Fibroblast of villous mesenchyme (primary cell): ENCODE measurements at places on chromosomes 3 and 15. TPM values are rescaled to one million over a fixed set of nuclear protein-coding genes. Genes with fewer than 3 reads are reported as not detected.

Gene CYP8B1
- not detected in 2 replicates for total RNA-seq

Gene MED12L
- total RNA-seq, result 0.32 and 1.3 TPM in 2 replicates

Gene SPINK8
- total RNA-seq, result not detected in 2 replicates

Gene EPHA3
- total RNA-seq, result under 0.01 and 0.64 TPM in 2 replicates

Gene CSPG5
- 0.32 and 0.43 TPM in 2 replicates for total RNA-seq

Gene PAQR5
- total RNA-seq, result 0.97 and 1.3 TPM in 2 replicates

Gene CHST14
- total RNA-seq, result 12.9 and 14.2 TPM in 2 replicates

Gene TRA2B
- total RNA-seq, result 150 and 182 TPM in 2 replicates

Gene CCDC33
- 0.86 and 1.9 TPM in 2 replicates for total RNA-seq

Gene LIPC
- 0.86 and 0.97 TPM in 2 replicates for total RNA-seq

Gene SCN11A
- total RNA-seq, result under 0.01 TPM in 2 replicates

DNA sequence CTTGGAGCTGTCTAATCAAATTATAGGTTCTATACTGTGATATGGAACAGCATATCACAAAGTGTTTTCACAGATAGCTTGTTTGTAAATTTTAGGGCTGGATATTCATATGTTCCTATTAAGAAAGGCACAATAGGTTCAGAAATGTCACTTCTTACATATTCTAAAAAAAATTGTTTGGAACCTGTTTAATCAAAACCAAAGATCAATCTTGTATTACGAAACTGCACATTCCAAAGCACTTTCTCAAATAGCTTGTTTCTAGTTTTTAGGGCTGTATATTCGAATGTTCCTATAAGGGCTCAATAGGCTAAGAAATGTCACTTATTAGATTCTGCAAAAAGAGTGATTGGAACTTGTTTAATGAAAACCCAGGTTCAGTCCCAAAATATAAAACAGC is 67.4 kb upstream of the OSBPL11 start:
- no peak for DNase-seq

DNA sequence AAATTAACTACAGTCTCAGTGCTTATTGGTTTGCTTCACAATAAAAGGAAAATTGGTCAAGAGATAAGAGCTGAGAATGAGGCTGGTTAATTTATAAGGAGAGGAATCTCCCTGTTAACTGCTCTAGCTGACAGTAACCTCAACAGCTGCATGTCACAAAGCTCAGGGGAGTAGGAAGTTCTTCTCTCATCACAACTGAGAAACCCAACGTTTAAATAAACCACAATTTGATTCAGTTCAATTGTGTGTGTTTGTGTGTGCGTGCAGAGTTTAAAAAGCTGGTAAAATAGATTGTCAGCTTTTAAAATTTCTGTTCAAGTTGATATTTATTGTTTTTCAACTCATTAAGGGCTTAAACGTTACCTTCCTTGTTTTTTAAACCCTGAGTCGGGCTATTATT is 3.5 kb upstream of the TGFBR2 start:
- no peak for DNase-seq

GRCh38 chr3:24829011-24829581 is 334.4 kb upstream of the THRB start:
- DNase-seq, result no peak

DNA sequence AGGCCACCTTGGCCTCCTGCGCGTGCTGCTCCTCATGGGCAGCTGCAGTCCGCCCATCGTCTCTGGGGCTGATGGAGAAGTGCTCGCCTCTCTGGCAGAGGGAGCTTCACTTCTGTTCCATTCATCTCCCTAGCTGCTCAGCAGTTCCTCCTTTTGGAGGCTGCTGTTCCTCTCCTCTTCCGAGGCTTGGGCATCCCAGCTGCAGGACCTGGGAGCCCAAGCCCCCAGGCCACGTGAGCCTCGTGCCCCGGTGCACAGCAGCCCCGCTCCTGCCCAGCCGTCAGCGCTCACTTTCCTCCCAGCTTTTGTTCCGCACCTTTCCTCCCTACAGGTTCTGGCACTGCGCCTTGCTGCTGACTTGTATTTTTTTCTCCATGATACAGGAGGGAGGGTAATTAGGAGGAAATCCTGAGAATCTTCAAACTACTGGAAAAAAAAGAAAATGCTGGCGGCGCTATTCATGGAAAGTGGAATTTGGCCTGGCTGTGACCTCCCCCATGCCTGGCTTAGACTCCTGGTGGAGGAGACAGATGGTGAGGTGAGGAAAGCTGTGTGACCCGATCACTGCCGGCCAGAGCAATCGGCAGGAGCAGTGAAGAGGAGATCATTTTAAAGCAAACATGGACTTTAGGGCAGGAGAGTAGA is 210.1 kb downstream of the CHST2 start:
- peak; percentile 42 for DNase-seq

- peak; percentile 50 for DNase-seq
These were observed 31.5 kb upstream of the IMPG2 start for GRCh38 chr3:101351829-101352228.

- no peak for DNase-seq
These were observed 15.3 kb upstream of the PLCL2 start for GRCh38 chr3:16869261-16870005.

DNA sequence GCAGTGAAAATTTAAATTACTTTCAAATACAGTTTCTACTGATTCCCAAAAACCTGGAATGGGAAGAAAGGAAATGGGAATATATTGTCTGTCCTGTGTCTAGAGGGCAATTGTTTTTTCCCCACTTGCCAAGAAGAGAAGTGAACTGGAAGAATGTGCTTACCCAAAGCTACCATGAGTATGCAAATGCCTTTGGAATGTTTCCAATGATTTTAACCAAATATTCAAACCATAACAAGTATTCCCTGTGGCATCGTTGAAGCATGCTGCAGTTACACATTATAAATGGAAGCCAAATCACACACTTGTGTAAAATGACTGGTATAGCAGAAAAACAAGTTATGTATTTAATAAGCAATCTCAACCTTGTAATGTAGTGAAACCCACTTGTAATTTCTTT is 368.2 kb downstream of the GBE1 start:
- DNase-seq, result no peak

GRCh38 chr3:31165399-31165860 is 271.0 kb upstream of the GADL1 start:
- DNase-seq, result no peak

GRCh38 chr15:85151145-85151544 is 169.5 kb downstream of the PDE8A start:
- no peak for DNase-seq

- no peak for DNase-seq
These were observed 149.6 kb downstream of the RORA start for GRCh38 chr15:61079529-61079928.

DNA sequence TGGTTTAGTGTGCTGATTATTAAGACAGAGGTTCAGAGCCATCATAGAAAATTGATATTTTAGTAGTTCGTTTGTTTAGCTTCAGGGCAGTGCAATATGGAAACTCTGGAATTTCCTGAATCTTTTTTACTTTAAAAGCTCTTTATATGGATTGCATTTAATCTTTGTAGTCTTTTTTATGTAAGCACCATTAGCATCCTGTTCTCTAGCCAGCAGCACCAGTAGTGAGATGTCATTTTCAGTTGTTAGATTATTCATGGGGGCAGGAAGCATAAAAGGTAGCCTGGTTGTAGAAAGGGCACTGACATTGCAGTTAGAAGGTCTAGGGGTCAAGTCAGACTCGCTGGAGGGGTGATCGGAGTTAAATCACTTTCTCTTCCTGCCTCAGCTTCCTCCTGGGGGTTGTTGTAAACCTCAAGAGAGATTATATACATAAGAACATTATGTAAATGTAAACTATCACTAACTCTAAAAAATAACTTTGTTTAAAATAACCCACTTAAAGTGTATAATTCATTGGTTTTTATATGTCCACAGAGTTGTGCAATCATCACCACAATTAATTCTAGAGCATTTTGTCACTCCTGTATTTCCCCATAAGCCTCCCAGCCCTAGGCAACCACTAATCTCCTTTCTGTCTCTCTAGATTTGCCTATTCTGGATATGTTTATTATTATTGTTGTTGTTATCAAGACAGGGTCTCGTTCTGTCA is 31.4 kb upstream of the ITPKA start:
- DNase-seq, result peak; percentile 77

- peak; percentile 37 for DNase-seq
These were observed 756.4 kb upstream of the NR2F2 start for GRCh38 chr15:95574053-95574452.

DNA sequence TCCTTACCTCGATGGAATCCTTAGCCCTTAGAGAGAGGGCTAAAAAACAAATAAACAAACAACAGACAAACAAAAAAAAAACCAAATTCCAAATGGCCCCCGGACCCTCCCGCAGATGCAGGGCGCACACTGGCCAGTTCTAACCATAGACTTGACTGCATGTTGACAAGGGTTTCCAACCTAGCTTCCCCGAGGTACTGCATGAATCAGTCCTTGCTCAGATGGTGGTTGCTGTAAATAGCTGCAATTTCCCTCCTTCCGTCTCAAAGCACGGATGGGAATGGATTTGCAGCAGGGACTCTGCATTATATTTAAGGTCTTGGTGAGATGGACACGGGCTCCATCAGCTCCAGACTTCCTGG is 162.8 kb downstream of the CD47 start:
- DNase-seq, result peak; percentile 17

DNA sequence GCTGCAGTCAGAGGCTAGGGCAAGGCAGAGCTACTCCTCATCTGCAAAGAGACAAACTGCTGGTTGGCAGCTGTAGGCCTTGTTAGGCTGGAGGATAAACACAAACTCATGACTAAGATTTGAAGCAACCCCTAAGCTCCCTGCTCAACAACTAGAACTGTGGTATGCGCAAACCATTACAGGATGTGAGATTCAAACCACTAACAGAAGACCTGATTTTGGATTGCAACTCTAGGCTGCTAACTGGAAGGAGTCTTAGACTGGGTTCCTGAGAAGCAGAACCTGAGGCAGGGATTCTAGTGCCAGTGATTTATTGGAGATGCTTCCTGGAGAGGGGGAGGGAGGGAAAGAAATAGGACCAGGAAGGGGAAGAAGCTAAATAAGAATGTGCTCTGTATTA is 22.5 kb downstream of the CCR4 start:
- DNase-seq, result peak; percentile 59

- peak; percentile 93 for DNase-seq
These were observed 5.0 kb downstream of the GATA2 start for GRCh38 chr3:128487813-128488635.

DNA sequence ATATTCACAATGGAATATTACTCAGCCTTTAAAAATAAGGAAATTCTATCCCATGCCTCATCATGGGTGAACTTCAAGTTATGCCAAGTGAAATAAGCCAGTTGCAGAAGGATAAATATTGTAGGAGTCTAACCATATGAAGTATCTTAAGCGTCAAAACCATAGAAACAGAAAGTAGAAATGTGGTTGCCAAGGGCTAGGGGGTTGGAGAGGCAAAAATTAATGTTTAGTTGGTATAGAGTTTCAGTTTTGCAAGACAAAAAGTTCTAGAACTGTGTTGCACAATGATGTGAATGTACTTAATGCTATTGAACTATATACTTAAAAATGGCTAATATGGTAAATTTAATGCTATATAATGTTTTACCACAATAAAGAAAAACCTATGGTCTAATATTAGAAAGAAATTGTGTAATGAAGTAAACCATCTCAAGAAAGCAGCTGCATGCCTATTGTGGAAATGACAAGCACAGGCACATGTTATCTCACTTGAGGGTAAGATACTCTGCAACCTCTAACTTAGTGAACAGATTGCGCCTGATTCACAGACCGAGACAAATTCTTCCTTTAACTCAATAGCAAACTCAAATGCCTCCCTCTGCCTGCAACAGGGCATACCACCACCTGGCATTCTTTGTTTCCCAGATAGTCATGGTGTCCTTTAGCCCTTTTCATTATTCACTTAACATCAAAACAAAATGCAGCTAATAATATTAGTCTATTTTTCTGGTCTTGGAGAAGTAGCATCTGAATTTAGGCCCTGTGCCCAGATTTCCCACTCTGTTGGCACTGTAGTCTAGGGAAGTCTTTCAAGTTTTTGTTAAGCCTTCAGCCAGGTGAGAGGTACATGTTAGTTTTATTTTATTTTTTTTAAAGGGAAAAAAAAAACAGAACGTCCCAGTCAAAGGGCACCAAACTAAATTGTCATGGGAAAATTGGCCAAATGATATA is 80.2 kb upstream of the ACP3 start:
- DNase-seq, result no peak

DNA sequence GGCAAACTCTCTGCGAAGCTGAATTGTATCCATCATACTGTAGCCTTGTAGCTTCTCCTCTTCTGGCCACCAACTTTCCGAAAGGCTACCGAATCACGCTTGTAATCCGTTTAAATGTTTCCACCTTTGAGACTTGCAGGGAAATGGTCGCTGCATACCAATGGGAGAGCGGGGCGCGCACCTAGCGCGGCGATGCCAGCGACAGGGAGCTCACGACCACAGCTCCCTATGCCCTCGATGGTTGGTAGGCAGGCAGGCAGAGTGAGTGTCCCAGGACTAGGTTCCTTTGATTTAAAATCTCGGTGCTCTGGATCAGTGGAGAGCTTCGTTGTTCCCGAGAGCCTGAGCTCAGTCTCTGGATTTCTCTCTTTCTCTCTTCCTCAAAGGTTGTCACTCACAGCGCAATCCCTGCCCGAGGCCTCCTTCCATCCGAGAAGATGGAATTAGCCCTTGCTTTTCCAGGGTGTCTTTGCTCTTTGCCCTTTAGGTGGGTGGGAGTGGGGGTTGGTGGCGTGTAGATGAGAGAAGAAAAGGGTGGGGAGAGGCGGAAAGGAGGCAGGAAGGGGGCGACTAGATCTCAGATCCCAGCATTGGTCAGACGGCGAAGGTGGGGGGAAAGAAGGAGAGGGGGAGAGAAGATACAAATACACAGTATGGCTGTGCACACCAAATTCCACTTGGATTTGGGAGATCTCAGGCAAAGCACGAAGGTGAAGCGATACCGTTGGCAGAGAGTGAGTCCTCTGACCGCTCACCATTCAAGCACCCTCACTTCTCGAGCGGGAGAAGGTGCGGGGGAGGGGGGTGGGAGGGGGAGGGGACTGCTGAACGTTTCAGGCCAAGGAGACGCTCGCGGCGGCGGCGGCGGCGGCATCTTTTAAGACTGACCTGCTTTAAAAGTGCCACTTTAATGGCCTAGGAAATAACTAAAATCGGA is at the start of gene SLITRK3:
Gene SLITRK3 (minus strand): TSS at position 745 of the 937 bp plus-strand sequence. CDS start 5,554 bp downstream, outside the sequence.
- DNase-seq, result no peak

DNA sequence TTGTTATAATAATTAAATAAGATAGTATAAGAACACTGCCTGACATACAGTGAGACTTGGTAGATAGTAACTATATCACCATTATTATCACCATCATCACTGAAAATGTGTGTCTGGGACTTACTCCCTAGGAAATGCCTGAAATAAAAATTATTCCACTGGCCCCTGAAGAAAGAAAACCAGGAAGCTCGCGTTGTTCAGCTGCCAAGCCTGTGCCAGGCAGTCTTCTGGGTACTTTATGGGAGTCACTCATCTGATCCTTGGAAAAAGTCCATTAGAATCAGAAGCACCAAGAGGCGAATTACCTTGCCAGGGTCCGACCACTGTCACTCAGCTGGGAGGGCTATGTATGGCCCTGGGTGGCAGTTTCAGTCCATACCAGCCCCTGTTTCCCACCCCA is 220.3 kb upstream of the TPM1 start:
- DNase-seq, result no peak

DNA sequence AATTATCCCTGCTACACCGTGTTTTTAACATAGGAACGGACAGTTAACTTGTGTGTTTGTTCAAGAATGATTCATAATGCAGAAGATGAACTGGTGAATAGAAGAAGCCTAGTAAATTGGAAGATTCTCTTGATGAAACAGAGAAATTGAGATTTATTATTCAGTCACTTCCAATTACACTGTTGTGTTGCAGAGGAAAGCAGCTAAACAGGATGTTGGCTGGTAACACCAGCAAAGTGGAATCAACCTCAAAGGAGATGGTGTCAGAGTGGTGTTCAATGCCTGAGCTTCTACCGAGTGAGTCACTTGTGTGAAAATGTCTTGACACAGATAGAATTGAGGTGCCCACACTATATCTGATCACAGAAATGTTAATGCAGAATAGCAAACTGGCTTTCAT is 399.6 kb downstream of the LPP start:
- DNase-seq, result no peak

- no peak for DNase-seq
These were observed 33.1 kb downstream of the USF3 start for GRCh38 chr3:113663324-113663750.
